Retina (tissue), 1 donor: ENCODE measurements at places on chromosomes 4 and X.

GRCh38 chr4:36979533-36979932, 265.0 kb upstream of the NWD2 start:
- DNase-seq, result no peak

DNA sequence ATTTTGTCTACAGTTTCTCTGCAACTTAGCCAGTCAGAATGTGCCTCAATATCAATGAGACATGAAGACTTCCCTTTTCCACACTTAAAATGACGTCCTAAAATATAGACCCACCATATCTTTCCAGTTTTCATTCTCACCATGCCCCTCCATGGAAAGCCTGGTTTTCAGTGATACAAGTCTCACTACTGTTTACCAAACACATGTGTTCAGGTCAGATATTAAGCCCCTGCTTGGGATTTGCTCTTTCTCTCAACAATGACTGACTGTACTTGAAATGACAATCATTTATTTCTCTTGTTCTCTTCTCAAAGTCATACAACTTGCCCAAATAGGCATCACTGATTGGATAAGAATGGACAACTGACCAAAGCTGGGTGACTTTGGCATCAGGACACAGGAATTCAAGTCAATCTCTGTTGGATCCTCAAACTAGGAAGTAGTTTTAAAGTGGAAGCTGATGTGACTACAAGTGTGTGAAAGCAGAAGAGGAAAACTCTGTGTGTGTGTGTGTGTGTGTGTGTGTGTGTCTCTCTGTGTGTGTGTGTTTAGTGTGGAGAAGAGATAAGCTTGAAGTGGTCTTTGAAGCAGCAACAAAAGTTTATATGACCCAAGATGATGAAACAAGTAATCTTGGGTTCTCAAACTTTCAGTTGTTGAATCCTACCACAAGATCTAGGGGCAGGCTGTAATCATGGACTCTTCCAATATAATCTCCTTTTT, 217.4 kb upstream of the FGF13 start:
- no peak for DNase-seq

DNA sequence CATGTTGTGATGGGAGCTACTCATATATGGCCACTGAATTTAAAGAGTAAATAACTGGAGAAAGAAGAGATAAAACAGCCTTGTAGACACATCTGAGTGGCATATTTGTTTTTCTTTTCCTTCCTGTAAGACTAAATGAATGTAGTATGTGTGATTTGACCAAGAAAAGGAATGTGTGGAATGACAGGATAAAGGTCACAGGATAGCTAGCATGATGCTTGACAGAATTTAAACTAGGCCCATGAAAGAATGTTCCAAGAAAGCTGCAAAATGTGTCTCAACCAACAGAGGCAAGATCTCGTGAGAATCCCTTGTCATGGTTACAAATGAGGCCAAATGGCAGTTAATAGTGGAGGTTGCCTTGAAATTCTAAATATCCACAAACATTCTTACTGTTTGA, 137.0 kb downstream of the KCNIP4 start:
- DNase-seq, result no peak

DNA sequence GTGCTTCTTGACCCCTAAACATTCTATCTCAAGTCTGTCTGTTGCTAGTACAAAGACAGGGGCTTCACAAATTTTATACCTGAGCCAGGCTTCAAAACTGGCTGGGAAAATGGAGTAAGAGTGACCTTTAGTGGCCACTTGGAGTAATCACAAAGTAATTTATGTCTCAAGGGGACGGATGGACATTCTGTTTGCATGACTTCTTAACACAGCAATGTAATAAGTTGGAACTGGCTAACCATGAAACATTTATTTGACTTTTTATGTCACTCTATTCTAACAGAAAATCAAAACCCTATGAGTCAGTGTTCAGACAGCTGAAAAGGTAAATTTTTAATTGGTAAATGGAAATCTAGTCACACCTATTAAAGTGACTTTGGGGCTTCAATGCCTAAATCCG, 600.6 kb downstream of the ANKRD50 start:
- peak; percentile 53 for DNase-seq

- no peak for DNase-seq
Observed at GRCh38 chr4:36394352-36394903, 113.0 kb downstream of the DTHD1 start.
